ENCODE measurements at places on chromosomes 4 and X.

- DNase-seq: no peak
These were observed 69.0 kb downstream of the STAG2 start for GRCh38 chrX:124030520-124030919.

GRCh38 chrX:136310411-136310810, 9.6 kb downstream of the ADGRG4 start:
- DNase-seq: no peak

DNA sequence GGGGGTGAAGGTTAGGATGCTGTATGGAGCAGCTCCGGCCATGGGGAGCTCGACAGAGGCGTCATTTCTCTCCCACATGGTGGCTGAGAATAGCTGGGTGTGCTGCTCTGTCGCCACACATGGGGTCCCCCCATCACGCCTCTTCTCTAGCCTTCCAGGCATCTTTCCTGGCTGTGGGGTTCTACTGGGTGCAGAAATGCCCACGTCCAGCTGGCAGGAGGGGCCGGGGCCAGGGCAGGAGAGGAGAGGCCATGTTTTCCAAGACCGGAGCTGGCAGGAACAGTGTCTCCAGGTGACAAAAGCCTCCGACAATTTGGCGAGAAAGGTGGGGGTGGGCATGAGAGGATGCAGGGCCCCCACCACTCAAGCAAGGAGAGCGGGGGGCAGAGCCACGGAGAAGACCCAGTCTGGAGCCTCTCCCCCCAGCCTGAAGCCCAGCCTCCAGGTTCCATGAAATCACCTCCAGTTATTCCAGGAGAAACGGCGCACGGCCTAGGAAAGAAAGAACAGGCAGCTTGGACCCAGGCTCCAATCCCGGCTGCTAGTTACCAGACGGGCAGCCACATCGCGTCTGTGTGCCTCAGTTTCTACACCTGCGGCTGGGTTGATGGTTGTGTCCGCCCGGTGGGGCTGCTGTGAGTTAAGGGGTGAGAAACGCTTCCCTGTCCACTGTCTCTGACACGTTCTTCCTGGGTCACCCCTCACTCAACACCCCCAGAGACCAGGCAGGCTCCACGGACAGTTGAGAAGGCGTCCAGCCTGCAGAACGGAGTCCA, 27.4 kb upstream of the SPON2 start:
- no peak for DNase-seq

DNA sequence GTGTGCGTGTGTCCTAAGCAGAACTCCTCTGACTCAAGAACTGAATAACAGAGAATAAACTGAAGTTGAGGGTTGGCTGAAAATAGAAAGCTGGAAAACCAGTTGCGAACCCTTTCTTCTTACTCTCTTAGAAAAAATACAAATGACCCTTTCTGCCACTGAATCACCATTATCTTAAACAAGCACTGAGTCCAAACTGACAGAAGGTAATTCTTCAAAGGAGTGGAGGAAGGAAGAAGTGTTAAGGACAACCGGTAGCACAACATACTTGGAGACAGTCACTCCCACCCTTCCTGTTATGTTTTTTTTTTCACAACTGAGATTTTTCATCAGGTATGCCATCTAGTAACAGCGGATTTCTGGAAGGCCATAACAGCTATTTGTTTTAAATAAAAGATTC, 38.1 kb downstream of the HELQ start:
- DNase-seq: no peak

DNA sequence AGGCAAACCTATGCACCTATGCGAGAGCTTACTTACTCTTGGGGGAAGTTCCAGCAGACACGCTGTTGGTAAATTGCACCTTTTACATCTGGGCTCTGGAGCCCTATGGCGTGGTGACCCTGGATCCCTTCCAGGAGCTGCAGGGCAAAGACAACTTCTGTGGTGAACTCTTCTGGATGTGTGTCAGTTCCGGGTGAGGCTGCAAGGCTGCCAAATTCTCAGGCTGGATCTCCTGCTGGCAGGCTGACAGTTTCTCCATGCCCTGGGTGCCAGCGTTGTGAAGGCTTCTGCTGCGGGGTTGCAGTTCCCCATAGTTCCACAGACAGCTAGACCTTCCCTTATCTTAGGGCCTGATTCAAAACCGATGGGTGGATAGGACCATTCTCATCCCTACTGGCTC, 37.9 kb downstream of the RAP2C start:
- no peak for DNase-seq

GRCh38 chr4:169246957-169247396, 23.8 kb downstream of the SH3RF1 start:
- no peak for DNase-seq

DNA sequence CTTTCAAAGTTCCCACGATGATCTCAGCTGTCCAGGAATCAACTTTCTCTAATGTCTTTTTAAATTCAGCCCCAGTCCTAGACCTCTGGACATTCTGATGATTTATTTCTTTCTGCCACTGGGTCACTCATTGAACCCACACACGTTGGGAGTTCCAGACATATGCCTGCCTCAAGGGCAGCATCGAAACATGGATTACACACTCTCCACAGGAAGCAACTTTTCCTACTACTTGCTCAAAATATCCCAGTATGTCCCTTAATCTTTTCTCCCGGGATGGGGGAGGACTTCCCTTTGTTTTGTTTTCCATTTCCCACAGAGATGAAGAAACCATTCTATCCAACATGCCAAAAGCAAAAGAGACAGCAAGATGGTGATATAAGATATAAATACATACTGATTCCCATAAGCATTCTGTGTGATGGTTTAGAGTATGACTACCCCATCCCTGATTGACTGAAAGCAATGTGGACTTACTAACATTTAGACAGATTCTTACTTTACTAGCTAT, 79.8 kb upstream of the PPARGC1A start:
- peak; percentile 6 for DNase-seq

All from AG10803 (cell line).